ENCODE measurements at places on chromosomes 6 and 20.

GRCh38 chr6:71460933-71461332 is 172.3 kb downstream of the OGFRL1 start:
- DNase-seq, result no peak

DNA sequence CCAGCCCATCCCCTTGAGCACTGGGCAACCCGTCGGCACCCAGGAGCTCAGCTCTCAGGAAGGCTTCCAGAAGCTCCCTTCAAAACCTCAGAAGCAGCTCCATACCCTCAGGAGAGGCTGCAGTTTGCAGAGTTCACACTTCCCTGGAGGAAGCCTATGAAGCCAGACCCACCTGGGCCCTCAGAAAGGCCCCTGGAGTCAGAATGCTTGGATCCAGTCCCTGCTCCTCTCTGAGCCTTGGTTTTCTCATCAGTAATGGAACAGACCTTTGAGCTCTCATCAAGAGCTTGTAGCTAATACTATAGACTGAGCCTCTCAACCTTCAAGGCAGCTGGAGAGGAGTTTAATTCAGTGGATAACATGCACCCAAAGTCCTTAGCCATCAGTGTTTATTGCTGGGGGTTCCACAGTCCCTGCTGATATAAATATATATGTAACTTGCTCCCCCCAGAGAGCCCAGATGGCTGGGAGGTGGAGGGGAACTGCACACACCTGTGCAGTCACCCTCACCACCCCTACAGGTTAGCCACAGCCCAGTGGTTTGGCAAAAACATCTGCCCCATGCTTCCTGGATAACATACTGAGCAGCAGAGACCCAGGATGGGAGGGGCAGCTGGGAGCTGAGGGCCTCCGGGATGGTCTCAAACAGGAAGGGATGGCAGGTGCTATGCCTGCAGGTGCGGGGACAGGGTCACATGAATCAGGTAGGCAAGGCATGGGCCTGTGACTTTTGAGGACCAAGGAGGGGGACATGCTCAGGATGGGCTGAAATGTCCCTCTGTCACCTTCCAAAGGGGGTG is 120.1 kb downstream of the SNX5 start:
- DNase-seq, result no peak

GRCh38 chr6:91813641-91814040 is 1226.8 kb upstream of the MAP3K7 start:
- no peak for DNase-seq

DNA sequence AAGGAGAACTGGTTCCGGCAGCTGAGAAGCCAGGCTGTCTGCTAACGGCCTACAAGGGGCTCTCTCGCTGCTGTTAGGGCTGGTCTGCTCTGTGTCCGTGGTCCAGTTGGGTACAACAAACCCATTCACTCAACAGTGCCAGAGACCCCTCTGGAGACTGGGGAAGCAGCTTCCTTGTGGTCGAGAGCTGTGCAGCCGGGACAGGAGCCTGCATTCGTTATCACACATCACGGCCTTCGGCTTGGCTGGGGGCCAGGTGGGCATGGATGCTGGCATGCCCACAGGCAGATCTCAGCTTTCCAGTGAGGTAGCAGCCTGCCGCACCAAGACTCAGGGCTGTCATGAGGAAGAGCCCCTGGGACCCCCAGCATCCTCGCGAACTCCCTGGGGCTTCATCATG is 124.7 kb downstream of the PREX1 start:
- DNase-seq, result no peak
